Stimulated activated CD4-positive, alpha-beta T cell treated with anti-CD3 and anti-CD28 coated beads, Interleukin-15, amount 100 ng/mL, for 48 hours (primary cell): ENCODE measurements at places on chromosomes 3 and 15.

- DNase-seq: no peak
Observed at GRCh38 chr3:152384412-152384811, 115.7 kb downstream of the MBNL1 start.

DNA sequence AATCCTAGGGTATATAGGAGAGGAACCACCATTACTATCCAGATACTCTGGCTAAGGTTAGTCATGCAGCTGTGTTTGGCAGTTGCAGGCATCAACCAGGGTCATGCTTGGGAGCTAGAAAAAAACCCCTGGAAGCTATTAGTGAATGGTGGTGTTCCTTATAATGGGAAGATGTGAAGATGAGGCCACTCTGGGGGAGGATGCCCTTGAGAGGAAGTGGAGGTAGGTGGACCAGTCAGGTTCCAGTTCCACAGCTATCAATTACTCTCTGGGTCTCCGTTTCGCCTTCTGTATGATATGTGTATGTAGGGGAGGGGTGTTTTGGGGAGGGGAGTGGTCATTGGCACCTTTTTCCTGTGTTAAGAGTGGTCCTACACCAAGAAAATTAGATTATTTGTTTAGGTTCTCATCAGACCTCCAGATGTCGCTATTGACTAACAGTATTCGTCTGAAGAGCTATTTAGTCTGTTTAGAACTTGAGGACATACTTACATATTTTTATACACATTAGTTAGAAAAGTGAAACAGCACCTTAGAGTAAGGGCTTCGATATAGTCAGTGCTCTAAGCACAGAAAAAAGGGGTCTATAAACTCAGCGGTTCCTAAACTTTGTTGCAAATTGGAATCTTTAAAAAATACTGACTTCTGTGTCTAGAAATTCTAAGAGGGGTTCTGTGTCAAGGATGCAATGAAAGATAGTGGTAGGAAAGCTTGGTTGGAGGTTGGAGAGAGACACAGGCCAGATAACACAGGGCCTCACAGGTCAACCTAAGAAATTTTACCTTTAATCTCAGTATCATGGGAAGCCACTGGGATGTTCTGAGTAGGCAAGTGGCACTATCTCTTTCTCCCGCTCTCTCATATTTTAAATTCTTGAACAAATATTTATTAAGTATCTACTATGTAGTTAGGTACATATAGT, 9.1 kb upstream of the HPS3 start:
- no peak for DNase-seq

DNA sequence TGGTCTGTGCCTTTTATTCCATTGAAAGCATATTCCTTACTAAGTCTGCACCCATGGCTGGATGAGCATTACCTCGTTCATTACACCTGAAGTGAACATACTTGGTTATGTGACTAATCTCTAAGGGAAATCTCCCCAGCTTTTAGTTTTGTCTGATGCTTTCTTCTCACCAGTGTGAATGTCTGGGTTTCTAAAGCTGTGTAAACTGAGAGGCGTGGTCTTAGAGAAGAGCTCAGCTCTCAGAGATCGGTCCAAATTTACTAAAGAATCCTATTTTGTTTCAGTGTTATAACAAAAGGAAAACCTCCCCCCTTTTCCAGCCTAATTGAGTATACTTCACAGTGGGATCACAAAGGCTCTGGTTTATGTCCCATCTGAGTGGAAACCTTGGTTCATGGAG, 352.3 kb downstream of the PTPRG start:
- DNase-seq: no peak

DNA sequence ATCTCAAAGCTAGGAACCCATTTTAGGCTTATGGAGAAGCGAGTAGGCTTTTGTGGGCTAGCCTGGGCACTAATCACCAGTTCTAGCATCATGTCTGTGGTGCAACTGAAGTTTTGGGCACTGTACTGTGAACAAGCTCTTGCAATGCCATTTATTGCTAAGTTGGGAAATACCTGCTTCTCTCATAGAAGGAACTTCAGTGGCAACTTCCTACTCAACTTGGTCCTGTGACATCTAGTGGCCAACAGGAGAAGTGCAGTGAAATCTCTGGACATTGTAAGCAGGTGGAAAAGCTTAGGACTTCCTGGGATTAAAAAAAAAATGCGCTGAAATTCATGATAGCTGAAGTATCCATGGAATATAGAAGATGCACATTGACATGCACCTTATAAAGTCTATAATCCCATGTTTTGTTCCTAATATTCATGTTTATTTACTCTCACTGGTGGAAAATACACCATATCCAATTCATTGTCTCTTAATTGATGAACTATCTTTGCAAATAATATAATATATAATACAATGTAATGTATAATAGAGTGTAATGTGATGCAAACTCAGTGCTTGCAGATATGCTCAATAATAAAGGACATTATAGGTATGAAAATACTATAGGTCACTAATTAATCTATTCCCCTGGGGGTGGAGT, 6.5 kb upstream of the ALDH1A3 start:
- DNase-seq: no peak

DNA sequence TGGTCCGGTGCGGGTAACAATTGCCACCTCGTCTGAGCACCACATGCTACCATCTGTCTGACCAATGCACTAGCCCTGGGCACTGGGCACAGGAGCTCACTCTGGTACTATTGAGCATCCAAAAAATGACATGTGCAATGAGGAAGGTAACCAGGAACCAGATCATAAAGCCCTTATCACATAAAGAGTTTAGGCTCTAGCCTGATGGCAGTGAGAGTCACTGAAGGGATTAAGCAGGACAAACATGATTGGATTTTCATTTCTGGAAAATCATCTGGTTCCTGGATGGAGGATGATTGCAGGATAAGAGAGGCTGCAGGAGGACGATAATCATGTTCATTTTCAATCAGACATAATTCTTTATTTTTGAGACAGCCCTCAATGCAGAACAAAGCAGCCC, 12.4 kb downstream of the NDUFB4 start:
- DNase-seq: no peak

GRCh38 chr15:55835866-55836265, 92.9 kb upstream of the PRTG start:
- no peak for DNase-seq

GRCh38 chr3:121592856-121593702, at the start of gene FBXO40:
FBXO40 (plus strand) TSS chr3:121593379; CDS start chr3:121620576, 27,197 bp downstream.
- DNase-seq: no peak

DNA sequence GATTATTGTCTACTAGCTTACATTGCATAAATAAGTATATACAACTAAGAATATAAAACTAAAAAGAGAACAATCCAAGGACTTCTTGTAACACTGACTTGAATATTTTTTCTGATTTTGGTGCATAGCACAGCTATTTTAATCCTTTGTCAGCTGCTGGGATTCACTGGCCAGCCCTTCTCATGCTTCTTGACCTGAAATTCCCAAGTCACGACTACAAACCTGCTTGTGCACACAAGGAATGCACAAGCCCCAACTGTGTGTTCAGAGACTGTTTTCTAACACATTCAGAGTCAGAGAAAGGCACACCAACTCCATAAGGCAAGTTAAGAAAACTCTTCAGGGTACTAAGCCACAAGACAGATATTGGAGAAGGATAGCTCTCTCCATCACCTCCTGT, 80.9 kb downstream of the TNIK start:
- no peak for DNase-seq

DNA sequence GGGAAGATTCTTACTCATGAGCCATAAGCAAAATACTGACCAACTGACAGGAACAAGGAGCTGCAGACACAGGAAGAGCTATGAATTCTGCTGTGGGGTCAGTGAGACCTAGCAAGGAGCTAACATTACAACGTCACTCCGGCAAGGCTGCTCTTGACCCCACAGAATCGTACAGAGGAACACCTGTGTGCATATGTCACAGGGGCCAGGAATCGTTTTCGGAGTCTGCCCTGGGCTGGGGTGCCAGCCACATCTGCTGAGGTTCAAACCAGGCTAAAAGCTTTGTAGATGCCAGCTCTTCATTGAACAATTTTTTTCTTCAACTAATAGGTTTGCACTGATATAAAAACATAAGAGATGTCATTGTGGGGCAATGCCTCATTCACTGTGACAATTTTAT, 82.6 kb downstream of the LRRK1 start:
- no peak for DNase-seq

- DNase-seq: peak; percentile 23
Observed at GRCh38 chr15:64067564-64068030, 21.3 kb upstream of the DAPK2 start.

- DNase-seq: no peak
Observed at GRCh38 chr15:81858586-81858985, 187.2 kb downstream of the MEX3B start.

- DNase-seq: no peak
Observed at GRCh38 chr3:135023996-135024658, 229.1 kb downstream of the EPHB1 start.

DNA sequence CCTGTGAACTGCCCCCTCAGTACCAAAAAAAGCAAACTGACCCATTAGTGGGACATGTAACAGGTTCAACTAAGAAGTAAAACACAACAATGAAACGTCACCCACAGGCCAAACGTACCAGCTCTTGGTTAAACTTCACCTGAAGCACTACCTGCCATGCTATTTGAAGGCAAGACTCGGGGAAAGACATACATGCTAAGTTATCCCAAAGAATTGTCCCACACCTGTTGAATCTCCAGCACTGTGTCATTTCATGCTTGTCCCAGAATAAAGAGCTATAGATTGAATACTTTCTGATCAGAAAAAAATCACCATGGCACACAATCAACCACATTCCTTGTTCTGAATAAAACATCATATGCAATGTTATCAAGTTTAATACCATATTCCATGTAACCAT, 195.4 kb upstream of the WNT5A start:
- no peak for DNase-seq

DNA sequence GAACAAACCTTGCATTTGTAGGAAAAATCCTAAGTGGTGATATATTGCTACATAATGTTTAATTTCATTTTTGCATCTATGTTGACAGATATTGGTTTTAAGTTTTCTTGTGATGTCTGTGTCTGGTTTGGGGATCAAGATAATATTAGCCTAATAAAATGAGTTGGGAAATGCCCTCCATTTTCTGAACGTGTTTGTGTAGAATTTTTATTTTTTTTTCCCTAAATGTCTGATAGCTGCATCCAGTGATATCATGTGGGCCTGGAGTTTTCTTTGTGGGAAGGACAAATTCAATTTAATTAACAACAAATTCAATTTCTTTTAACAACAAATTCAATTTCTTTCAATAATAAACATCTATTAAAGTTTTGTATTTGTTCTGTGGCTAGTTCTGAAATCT, 35.1 kb downstream of the NEDD4 start:
- DNase-seq: no peak

- no peak for DNase-seq
Observed at GRCh38 chr15:69038508-69038907, 24.0 kb downstream of the NOX5 start.

- no peak for DNase-seq
Observed at GRCh38 chr3:112629425-112629824, 11.5 kb downstream of the CCDC80 start.

- no peak for DNase-seq
Observed at GRCh38 chr15:90609242-90610180, 79.8 kb downstream of the CRTC3 start.

DNA sequence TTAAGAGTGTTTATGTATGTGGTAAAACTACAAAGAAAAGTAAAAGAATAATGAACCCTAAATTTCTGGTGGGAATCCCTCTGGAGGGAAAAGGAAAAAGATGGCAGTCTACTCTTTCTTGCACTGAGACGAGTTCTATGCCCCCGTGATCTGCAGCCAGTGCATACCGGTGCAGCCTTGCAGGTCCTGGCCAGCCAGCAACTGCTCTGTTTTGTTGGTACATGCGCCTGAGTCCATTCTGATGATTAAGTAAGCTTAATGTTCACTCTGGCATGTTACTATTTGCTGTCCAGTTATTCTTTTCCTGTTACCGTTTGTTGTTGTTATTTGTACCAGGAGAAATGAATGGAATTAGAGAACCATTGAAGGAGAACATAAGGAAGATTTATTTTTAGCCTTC, 95.1 kb upstream of the TMC3 start:
- no peak for DNase-seq

DNA sequence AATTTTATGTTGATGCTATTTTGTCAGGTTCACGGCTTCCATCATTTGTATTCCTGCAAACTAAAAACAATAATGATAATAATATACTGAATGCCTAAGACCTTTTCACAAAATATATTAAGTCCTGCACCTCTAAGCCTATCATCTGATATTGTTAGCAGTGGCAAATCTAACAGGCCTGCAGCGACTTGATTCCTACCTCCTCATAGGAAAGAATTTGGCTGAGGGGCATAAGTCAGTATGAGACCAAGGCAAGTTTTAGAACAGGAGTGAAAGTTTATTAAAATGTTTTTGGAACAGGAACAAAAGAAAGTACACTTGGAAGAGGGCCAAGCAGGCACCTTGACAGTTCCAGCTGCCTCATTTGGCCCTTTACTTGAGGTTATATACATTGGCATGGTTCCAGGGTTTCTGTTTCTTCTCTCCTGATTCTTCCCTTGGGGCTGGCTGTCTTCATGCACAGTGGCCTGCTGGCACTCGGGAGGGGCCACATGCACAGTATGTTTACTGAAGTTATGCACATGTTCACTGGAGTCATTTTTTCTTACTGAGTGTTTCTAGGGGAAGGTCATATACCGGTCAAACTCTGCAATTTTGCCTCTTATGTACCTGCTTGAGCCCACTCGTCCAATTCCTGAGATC, 418.1 kb downstream of the EPHA6 start:
- no peak for DNase-seq

GRCh38 chr3:117602058-117602644, 892.6 kb downstream of the TUSC7 start:
- DNase-seq: no peak

DNA sequence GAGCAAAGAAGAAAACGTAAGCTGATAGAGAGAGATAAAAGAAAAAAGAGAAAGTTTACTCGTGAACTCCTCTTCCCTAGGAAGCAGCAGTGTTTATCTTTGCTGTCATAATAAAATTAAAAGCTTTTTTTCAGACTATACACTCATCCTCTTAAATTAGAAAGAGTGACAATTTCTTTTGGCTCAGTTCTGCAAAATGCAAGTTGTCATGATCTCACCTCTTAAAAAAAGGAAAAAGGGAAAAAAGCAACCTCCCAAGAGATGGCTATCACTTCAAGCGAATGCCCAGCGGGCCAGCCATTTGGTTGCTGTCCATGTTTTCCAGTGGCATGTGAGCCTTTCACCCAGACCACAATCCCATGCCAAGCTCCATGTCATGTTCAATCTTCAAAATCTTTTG, 7.0 kb upstream of the THBS1 start:
- no peak for DNase-seq

DNA sequence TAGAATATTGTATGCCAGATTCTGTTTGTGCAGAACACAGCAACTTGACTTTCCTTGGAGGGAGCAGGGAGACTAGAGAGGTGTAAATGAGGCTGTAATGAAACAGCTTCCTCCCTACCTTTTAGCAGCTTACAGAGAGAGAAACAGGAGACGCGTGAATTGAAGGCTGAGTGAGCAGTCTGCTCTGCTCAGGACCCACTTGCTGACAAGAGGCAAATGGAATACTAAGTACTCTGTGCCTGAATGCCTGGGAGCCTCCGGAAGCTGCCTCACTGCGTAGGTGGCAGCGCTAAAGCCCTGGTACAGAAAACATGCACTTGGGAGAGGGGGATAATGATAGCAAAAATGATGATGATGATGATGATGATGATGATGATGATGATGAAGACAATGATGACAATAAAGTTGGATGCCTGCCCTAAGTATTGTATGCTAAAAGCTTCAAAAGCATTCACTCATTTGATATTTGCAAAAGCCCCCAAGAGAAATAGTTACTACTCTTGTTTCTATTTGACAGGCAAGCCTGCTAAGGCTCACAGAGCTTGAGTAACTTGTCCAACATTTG, 548.9 kb downstream of the NTRK3 start:
- DNase-seq: no peak
